ENCODE measurements at places on chromosomes 16 and 17.
A peak's percentile ranks its signal among the peaks of the same experiment; 100 is the strongest.

- DNase-seq, result no peak
Observed at GRCh38 chr16:14325502-14326401, 254.6 kb downstream of the MRTFB start.

- peak; percentile 57 for DNase-seq
Observed at GRCh38 chr17:47695429-47696376, 1.7 kb downstream of the TBKBP1 start.

GRCh38 chr17:52159246-52160135 is 977 bp upstream of the CA10 start:
- no peak for DNase-seq

DNA sequence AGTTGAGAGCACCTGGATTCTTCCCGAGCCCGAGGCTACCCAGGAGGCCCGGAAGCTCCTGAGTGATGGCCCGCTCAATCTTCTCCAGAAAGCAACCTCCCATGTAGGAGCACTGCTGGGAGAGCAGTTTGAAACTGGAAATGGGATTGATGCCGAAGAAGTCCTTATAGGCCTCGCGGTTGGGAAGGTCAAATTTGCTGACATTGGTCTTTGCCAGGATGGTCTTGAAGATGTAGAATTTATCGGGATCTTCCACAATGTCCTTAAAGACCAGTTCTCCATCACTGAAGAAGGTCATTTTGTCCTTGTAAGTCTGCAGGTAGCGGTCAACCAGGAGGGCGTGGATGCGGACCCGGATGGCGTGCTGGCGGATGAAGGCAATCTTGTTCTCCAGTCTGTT is 49.7 kb downstream of the SRL start:
- DNase-seq, result no peak

DNA sequence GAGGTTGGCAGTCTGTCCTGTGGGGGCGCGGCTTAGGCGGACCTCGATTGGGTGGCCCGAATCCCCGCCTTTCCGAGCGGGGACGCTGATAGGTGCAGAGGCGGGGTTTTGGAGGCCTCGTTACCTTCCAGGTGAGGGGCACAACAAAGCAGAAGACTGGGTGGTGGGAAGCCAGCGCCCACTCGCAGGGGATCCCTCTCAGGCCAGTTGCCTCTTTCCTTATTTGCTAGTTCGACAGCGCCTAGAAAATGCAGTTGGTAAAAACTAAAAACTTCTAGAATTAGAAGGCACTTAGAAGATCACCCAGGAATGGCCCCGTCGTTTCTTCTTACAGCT is 730 bp downstream of the KAT7 start:
- DNase-seq, result no peak

GRCh38 chr17:4362141-4362540 is 4.3 kb downstream of the UBE2G1 start:
- no peak for DNase-seq

GRCh38 chr17:39904990-39905288 is 13.5 kb downstream of the GSDMB start:
- peak; percentile 22 for DNase-seq

DNA sequence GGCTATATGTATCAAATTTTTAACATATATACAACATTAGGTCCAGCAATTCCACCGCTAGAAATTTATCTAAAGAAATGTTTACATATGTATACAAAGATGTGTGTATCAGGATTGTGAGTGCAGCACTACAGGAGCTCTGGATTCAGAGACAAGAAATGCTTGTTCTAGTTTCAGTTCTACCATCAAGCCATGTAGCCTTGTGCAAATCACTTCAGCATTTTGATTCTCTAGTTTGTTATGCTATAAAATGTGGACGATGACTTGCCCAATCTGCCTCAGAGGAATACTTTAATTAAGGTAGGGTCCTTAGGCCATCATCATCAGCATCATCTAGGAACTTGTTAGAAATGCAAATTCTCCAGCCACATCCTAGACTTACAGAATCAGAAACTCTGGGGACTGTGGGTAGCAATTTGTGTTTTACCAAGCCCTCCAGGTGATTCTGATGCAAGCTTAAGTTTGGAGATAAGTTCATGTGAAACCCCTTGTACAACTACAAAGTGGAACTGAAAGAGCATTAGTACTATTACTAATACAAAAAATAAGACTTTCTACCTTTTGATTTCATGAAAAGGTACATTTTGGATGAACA is 131.2 kb upstream of the CORO6 start:
- no peak for DNase-seq

- no peak for DNase-seq
Observed at GRCh38 chr17:51325471-51325870, 65.1 kb downstream of the UTP18 start.

DNA sequence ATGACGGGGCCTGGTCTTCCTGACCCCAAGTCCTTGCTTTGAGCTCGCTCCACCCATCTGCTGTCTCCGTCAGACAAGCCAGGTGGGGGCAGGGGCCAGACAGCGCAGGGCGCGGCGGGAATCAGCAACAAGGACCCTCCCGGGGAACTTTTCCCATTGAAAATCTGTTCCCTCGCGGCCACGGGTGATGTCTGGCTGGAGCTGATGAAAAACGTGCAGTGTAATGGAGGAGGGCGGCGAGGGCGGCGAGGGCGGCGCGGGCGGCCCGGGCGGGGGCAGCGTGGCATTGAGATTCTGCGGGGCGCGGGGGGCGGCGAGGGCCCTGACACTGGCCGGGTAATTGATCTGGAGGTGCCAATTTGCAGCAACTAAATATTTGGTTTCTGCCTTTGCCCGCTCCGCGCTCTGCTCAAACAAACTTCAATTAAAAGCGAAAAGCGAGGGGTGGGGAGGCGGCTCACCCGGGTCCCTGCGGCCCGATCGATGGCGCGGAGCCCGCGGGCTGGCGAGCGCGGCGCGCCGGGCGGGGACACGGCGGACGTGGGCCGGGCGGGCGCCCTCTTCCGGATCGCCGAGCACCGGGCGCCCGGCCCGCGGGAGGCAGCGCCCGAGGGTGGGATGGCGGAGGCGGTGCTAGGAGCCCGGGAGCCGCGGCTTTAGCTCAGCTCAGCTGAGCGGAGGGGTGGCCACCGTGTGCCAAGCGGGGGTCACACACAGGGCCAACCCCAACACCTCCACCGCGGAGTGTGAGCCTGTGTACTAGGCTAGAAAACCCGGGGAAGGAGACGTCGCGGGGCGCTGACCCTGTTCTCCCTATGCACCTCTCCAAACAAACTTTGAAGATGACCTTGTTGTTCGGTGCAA is 32.4 kb downstream of the DCAKD start:
- peak; percentile 73 for DNase-seq

GRCh38 chr17:28124962-28125361 is 82.5 kb downstream of the NLK start:
- no peak for DNase-seq

DNA sequence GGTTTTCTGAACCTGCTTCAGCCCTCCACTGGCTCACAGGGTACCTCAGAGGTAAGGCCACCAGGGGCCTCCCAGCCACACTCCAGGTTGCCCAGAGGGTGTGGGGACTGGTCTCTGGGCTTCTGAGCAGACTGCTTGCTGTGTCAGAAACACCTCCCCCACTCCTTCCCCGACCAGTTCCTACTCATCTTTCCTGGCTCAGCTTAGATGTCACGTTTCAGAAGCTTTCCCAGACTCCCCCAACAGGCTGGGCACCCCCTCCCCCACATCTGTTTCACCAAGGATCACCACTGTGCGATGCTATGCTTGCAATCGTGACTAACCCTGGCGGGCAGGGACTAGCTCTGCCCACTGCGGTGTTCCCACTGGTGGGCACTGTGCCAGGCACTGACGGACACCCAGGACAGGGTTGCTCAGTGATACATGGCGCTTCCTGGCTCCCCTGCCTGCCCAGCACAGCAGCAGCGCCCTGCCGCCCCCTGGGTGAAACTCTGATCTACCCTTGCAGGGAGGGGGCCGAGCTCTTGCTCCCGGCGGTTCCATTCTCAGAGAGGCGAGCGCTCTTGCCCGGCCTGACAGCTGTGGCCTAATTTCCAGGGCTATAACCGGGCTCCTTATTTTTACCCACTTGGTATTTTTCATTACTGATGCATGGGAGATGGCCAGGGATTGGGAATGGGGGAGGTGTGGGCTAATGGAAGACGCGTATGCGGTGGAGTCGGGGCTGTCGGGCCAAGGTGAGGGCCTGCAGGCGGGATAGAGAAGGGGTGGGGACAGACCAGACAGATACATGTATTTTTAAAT is 29.4 kb upstream of the MTSS2 start:
- no peak for DNase-seq

- DNase-seq, result no peak
Observed at GRCh38 chr17:72192800-72193192, 72.0 kb downstream of the SOX9 start.

GRCh38 chr17:8125947-8126490 is 2.1 kb upstream of the HES7 start:
- DNase-seq, result no peak

DNA sequence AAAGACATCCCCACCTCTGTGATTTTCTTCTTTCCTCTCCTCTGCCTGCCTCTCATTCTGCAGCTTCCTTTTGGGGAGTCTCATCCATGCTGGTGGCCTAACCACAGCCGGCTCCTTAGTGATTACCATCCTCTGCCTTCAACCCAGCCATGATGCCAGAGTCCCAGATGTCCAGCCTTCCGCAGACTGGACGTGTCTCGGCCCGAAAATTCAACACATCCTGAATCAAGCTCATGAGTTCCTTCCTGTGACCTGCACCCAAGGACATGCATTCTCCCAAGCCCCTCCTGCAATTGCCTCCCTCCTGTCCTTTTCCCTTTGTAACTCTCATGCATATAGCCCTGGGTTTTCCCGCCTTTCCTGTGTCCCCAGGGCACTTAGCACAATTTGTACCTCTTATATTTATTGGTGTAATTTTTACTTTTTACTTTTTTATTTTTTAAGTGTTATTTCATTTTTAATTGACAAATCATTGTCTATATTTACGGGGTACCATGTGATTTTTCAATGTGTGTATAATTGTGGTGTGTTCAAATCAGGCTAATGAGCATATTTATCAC is 1.2 kb upstream of the SLC13A5 start:
- DNase-seq, result no peak

GRCh38 chr16:14302399-14303181 is 231.5 kb downstream of the MRTFB start:
- no peak for DNase-seq

GRCh38 chr16:78918805-78919305 is 681.7 kb downstream of the MAF start:
- DNase-seq, result no peak

- no peak for DNase-seq
Observed at GRCh38 chr16:67976205-67976604, 4.1 kb downstream of the DPEP3 start.

- peak; percentile 73 for DNase-seq
Observed at GRCh38 chr16:1678500-1679098, 520 bp downstream of the JPT2 start.

DNA sequence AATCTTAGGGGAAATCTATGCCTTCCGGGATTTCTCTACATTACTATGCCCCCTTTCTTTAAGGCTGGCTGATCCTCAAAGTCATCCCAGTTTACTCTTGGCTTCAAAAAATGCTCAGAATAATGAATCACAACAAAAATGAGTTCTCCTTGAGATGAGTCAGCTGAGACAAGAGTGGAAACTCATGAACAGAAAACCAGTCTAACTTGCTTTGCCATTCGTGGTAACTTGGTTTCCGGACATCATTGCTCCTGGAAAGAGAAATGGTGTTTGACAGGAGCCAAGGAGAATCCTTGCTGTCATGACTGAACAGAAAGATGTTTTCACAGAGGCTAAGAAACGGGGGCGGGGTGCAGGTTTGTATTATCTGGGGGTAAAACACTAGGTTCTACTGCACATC is 435.6 kb upstream of the DYNLRB2 start:
- DNase-seq, result no peak

GRCh38 chr17:65892912-65893377 is 299.0 kb downstream of the CEP112 start:
- DNase-seq, result no peak

- DNase-seq, result peak; percentile 70
Observed at GRCh38 chr17:42678951-42679491, 2.2 kb upstream of the PLEKHH3 start.

- no peak for DNase-seq
Observed at GRCh38 chr17:57920916-57921703, 34.1 kb downstream of the CUEDC1 start.

DNA sequence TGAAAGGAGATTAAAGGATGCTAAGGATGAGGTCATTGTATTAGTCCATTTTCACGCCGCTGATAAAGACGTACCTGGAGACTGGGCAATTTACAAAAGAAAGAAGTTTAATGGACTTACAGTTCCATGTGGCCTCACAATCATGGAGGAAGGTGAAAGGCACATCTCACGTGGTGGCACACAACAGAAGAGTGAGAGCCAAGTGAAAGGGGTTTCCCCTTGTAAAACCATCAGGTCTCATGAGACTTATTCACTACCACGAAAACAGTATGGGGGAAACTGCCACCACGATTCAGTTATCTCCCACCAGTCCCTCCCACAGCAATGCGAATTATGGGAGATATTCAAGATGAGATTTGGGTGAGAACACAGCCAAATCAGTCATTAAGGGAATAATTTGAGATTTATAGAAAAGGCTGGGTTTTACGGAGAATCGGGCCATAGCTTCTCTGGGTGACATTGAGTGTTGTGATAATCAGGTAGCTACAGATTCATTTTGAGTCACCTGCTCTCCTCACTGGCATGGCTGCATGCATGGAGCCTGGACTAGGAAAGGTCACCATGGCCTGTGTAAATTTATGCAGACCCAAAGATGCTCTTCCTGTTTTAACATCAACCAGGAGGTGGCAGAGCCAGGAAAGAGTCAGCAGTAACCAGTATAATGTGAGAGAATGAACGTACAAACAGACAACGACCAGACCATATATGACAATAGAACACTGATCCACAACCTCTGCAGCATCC is 40.5 kb upstream of the DYNLRB2 start:
- no peak for DNase-seq

DNA sequence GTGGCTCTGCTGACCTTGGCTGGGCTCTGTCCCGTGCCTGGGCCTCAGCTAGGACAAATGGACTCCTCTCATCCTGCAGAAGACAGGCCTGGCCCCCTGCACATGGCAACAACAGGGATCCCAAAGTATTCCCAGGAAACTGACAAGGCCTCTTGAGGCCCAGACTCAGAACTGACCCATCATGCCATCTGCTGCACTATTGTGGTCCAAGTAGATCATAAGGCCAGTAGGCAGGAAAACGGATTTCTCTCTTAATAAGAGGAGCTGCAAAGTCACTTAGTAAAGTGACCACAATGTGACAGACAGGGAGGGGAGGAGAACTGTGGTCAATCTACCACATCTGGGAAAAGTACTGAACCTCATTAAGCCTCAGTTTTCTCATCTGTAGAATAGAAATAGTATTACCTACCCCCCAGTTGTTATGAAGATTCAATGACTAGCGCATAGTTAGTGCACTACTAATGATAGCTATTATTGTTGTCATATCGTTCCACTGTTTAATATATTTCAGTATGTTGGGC is 62.1 kb upstream of the TNRC6A start:
- no peak for DNase-seq
